ENCODE measurements at places on chromosomes 3 and 15.

DNA sequence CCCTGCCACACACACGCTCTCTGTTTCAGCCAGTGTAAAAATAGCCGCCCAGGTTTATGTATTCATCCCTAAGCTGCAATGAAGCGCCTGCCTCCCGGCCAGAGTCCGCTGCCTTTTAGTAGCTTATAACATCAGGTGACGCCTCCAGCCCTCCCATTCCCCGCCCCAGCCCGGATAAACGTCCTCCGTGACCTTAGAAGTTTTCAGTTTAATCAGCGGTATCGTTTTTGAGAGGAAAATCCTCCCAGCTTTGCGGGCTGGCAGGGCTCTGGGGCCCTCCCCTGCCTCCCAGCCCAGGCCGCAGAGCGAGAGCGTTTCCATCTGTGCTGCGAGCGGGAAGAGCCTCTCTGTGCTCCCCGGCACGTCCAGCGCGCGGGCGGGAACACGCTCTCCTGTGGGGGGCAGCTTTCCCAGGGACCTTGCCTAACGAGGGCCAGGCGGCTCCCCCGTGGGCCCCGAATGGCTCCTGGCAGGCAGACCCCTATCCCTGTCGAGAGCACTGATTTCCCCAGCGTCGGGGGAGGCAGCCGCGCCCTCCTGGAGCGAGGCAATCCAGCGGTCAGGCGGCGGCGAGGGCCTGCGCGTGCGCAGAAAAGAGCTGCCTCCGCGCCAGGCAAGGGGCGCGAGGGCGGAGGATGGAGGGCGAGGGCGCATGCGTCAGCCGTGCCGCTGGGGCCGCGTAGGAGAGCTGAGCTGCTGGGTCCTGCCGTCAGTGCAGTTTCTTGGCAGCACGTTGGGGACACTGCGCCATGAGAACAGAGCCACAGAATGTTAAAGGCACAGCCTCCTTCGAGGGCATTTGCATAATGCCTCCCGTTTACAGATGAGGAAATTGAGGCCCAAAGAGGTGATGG is 71.1 kb downstream of the CCNL1 start:
- DNase-seq, result peak; percentile 93

GRCh38 chr3:127585813-127586413 is 4.6 kb downstream of the TPRA1 start:
- no peak for DNase-seq

DNA sequence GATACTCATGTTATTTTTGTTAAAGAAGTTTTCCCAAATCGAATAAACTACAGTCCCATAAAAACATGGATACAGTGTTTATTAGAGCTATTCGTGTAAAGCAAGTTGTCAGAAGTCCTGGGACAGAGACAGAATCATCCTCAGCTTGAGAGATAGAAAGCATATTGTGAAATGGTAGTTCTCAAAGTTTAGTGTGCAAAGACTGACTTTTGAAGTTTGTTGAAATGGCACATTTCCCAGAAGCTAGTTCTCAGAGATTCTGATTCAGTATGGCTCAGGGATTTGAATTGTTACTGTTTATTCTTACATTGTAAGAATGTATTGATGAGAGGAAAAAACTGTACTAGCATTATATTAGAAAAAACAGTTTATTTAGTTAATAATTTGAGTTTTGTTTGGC is 22.1 kb downstream of the GABRR3 start:
- no peak for DNase-seq

GRCh38 chr3:193688834-193689714 is 96.1 kb downstream of the OPA1 start:
- DNase-seq, result no peak

DNA sequence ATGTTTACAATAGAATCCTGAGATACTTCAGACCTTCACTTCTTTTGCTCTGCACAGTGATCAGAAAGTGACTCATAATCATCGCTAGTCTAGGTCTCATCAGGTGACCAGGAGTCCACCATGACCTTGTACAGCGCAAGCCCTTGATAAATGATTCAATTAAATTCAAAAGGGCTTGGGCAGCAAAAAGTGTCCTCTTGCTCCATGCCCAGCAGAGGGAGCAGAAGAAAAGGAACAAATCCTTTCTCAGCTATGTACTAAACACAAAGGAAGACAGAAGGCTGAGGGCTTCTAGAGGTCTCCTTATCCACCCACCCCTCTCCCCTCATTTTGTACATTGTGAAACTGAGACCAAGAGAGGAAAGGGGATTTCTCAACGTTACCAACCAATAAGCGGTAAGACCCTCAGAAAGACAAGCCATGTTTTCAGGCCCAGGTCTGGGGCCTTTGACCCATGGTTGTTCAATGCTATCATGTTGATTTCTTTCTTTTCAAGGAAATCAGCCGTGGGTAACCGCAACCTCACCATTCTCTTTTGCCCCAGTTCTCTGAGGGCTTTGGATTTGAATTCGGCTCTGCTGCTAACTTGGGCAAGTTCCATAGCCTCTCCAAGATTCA is 74.8 kb downstream of the AQP9 start:
- no peak for DNase-seq

DNA sequence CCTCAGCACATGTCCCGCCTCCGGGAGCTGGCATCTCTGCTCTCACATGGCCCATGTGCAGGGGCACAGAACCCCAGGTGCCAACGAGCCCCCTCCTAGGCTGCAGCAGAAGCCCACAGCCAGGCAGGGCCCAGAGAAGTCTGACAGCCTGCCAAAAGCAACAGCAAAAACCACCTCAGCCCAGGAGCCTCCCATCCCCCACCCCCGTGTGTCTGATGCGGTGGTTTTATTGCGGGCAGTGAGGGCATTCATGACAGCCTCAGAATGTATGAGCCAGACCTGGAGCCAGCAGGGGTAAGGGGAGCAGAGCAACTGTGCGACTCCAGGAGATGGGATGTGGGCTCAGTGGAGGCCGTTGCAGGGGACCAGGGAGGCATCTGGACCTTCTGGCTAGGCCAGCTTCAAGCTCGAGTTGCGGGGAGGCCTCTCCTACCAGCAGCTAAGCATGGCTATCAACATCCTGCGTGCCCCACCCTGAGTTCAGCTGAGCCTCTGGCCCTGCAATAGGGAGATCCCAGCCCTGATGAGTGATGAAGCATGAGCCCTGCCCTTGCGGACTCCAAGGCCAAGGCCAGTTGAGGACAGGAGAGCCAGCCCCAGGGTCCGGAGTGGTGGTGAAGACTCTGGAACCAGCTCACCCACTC is 52.5 kb downstream of the CYP11A1 start:
- no peak for DNase-seq

DNA sequence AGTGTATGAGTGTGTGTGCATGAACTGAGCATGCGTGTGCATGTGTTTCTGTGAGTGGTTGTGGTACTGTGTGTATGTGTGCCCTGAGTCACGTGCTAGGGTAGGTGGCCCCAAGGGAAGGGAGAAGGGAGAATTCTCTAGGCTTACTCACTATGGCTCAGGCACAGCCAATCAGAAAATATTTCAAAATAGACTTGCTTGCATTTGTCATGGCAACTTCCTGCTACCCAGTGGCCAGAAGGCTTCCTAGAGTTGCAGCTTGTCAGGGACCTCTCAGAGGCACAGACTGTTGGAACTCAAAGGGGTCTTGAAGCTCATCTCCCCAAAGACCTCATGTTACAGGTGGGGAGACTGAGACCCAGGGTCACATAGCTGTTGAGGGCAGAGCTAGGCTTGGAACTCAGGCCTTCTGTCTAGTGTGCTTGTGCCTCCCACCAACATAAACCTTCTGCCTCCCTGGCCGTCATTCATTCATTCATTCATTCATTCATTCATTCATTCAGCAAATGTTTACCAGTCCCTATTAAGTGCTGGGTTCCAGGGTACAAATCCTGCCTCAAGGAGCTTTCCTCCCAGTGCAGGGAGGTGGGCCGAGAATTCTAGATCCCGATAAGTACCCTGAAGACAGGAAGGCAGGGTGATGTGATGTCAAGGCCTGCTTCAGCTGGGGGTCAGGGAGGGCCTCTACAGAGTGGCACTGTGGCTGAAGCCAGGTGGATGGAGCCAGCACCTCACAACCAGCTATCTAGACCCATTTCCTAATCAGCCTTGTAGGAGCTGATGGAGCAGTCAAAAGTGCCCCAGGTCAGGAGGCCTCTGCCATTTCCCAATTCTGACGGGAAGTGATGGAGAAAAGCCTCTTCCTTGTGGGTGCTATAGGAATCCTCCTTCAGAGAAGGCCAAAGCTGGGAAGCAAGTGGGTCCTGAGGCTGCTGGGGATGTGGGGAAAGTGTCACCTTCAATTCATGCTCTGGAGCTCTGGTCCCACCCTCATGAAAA is 10.9 kb upstream of the RFT1 start:
- no peak for DNase-seq

DNA sequence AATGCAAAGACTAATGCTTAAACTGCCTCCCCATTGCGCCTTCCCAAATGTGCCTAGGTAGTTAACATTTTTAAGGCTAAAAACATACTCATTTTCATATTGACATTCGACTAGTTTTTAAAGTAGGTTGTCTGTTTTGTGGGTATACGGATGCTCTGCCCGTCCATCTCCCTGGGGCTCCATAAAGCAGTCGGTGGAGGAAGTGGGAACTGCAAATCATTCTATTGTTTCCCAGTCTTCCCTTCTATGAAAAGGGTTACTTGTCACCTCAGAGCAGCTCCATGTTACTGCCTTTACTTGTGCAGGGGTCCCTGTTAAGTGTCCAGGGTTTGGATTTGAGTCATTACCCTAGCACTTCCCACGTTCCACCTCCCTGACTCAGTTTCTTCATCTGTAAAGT is 10.9 kb downstream of the CHCHD6 start:
- DNase-seq, result no peak

- DNase-seq, result peak; percentile 77
These were observed 133.3 kb downstream of the TBC1D2B start for GRCh38 chr15:77944002-77944867.

GRCh38 chr3:183812761-183813445 is 12.5 kb downstream of the MAP6D1 start:
- no peak for DNase-seq

DNA sequence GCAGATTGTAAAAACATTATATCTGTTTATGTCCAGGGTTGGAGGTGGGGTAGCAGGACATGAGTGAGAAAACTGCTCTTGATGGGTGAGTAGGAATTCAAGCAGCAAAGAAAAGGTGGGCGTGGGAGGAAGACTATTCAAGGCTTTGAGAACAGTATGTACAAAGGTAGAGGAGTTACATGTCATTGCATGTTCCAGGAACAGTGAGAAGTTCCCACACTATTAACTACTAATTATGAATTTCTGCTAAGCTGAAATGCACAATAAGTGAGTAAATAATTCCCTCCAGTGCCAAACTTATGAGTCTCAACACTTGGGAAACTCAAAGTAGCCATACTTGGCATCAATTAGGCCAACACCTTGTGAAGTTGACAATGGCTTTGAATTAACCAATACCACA is 80.1 kb downstream of the SRGAP3 start:
- no peak for DNase-seq

GRCh38 chr3:150751781-150752263 is 11.1 kb downstream of the SIAH2 start:
- no peak for DNase-seq

DNA sequence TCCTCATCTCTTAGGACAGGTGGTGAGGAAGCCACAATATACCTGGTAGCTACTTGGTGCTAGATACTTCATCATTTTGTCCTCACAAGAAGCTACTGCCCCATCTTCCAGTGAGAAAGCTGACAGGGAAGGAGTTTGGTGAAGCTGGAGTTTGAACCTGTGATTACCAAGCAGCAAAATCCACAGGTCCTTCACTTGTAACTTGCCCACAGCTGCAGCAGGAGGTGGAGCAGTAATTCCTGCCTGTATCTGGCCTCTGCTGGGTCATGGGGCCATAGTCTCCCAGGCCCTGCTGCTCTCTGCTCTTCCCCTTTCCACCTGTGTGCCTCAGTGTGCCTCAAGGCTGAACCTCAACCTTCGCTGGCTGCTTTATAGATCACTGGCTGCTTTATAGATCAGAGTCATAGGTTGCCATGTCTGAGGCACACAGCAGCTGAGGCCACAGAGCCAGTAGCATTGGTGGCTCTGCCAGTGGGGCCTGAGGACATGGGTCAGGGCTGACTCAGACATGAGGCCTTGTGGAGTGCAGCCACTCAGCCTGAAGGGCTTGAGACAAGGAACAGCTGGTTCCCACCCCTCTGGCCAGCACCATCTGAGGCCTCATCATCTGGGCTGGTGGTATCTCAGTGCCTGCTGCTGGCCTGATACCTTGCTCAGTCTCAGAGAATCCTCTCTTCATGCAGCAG is 11.1 kb upstream of the CHRNB4 start:
- no peak for DNase-seq

- DNase-seq, result no peak
These were observed 133.6 kb upstream of the ABHD17C start for GRCh38 chr15:80561500-80561899.

DNA sequence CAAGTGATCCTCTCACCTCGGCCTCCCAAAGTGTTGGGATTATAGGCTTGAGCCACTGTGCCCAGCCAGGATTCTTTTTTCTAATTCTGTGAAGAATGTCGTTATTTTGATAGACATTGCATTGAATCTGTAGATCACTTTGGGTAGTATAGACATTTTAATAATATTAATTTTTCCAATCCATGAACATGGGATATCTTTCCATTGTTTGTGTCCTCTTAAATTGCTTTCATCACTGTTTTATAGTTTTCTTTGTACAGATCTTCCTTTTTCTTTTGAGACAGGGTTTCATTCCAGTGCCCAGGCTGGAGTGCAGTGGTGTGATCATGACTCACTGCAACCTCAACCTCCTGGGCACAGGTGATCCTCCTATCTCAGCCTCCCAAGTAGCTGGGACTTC is 11.6 kb upstream of the KCTD6 start:
- no peak for DNase-seq

DNA sequence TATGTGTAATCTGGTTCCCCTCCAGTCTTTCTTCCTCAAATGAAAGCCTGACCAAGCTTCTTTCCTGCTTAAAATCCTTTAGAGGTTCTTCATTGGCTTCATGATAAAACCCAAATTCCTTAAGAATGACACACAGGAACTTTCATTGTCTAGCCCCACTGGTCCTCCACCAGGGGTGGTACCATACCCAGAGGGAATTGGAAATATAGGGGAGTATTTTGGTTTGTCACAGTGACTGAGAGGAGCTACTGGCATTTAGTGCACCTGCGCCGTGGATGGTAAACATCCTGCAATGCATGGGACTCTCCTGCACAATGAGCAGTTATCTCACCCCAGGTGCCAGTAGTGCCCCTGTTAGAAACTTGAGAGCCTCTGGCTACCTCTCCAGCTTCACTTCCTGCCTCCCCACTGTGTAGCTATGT is 10.8 kb downstream of the ZWILCH start:
- DNase-seq, result no peak

- no peak for DNase-seq
These were observed 47.0 kb upstream of the RGMA start for GRCh38 chr15:93135997-93136397.

DNA sequence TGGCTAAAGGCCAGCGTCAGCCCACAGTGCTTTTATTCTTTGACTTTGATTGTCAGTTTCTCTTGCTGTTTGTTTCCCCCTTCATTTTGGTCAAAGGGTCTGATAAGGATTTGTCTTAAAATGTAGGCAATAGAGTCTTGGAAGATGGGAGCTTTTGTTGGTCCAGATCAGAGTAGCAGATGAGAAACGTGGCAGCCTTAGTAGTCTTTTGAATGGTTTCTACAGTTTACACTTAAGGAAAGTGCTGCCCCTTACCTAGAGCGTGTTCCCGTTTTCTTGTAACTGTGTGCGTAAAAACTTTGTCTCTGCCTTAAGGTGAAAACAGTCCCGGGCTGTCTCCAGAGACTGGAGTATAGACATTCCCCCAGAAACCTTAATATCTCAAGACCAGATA is 630 bp downstream of the LXN start:
- no peak for DNase-seq

GRCh38 chr3:127929818-127930413 is 14.9 kb downstream of the KBTBD12 start:
- no peak for DNase-seq

Data from tibial nerve (tissue), 4 donors.